ENCODE measurements at places on chromosomes 13 and 19.
A peak's percentile ranks its signal among the peaks of the same experiment; 100 is the strongest.

- DNase-seq = peak; percentile 27
These were observed 1.2 kb downstream of the DAZAP1 start for GRCh38 chr19:1408300-1409203.

GRCh38 chr19:38675611-38676010 is 28.2 kb downstream of the ACTN4 start:
- DNase-seq = no peak

DNA sequence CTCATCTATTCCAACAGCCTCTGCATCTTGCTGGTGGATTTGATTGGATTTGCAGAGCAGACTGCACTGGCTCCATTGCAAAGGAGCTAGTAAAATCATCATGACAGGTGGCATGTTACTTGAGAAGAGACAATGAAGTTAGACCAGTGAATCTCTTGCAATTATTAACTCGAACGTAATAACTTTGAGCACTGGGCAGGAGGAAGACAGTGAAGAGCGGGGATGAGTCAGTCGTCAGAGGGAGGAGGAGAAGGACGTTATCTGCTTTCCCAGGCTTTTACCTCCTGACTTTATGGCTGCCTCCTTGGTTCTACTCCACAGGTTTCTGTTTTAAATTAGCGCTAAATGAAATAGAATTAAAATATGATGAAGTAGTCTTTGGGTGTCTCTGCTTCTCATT is 257.8 kb upstream of the IPO5 start:
- no peak for DNase-seq

GRCh38 chr13:49304763-49305700 is 57.3 kb downstream of the CDADC1 start:
- no peak for DNase-seq

DNA sequence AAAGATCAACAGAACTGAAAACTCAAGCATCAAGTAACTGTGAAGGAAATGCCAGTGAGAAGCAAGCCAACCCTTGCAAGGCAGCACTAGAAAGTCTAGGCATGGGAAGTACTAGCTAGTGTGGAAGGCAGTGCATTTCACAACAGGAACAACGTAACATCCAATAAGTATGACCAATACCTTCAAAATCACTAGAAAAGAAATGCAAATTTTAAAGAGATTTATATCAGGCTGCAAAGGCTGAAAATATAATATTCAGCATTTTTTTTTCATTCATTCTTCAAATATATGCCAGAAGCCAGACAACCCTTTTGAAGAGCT is 121.9 kb downstream of the DLEU7 start:
- DNase-seq = no peak

DNA sequence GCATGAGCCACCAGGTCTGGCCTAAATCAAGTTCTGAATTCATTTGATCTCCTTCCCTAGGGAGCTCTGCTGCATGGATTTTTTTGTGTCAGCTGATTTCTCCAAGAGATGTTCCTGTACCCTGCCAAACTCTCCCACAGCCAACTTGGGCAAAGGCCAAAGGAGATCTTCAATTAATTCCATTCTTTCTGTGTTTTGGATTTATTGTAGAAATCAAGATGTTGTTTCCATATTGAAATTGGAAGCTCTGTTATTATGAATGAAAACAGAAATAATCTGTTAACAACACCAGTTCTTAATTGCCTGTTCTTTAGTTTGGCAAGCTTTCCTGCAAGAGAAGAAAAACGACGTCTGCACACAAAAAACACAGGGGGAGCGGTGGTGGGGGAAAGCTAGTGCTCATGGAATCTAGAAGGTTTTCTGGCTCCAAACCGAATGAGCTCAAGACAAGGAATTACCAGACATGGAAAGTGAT is 86.5 kb upstream of the ABCC4 start:
- no peak for DNase-seq

GRCh38 chr19:35419046-35419445 is 29.0 kb upstream of the FFAR2 start:
- DNase-seq = no peak

DNA sequence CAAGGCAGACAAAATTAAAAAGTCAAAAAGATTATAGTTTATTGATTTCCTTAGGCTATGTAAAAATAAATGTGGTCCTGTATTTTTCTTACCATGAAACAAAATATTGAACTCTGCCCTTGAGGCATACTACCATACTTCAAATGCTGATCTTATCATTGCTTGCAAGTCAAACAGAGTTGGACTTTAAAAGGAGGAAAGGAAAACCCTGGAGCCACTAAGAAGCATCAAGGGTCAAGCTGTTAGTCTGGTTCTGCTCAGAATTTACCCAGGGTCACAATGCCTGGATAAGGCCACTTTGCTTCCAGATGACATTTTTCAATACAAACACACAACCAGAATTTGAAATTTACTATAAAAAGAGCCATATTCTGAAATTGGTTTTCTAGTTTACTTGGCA is 2.2 kb upstream of the FREM2 start:
- no peak for DNase-seq

GRCh38 chr13:106488076-106488475 is 47.4 kb downstream of the EFNB2 start:
- no peak for DNase-seq

DNA sequence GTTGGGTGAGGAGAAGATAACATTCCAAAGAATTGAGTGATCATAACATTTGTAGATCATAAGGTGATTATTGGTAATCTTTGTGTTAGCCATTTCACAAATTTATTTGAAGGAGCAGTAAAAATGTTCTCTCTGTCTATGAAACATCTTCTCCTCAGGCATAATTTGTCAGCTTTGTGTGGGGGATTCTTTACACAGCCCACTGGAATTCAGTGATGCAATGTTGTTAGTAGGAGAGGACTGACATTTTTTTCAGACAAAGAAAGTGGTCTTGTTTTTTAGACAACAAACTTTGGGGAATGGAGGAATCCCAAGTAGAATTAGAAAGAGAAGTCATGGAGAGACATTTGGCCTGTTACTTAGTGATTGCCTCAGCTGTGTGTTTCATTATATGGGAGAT is 100.3 kb downstream of the ITGBL1 start:
- DNase-seq = no peak

DNA sequence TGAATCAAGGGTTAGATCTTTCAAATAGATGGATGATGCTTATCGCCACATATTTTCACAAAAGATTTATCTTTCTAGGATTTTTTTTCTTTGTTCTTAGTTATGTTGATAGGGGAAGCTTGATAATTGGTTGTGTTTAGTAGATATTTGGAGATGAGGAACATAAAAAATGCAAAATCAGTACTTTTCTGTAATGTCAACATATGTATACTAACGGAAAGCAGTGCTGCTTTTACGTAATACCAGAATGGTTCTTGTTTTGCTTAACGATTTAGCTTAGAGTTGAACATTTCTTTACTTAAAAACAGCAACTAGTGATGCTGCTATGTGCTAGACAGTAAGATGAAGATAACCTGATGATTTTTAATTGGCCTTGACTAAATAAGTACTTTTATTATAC is 3.0 kb downstream of the ZMYM2 start:
- no peak for DNase-seq

- DNase-seq = no peak
These were observed 140.3 kb downstream of the DCT start for GRCh38 chr13:94339116-94339687.

GRCh38 chr13:110379905-110380341 is 72.8 kb downstream of the COL4A2 start:
- no peak for DNase-seq

- DNase-seq = no peak
These were observed 1244.2 kb downstream of the DIAPH3 start for GRCh38 chr13:58919551-58919950.

DNA sequence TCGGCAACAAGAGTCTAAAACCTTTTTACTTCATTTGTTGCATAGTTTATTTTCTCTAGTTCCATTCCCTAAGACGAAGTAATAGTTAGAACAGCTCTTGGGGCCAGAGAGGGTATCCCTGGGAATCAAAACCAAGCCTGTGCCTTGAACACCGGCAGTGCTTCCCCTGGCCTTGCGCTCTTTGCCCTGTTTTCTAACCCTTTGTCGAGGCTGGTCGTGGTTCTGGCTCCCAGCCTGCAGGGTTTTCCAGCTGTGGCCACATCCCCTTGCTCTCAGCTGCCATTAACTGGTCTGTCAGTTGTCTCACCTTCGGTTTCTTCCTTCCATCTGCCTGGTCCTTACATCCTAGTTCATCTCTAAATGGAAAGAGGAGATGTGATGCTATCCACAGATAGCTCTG is 61.0 kb downstream of the HSPH1 start:
- no peak for DNase-seq

- DNase-seq = no peak
These were observed 884.3 kb upstream of the PCDH20 start for GRCh38 chr13:62299988-62300387.

DNA sequence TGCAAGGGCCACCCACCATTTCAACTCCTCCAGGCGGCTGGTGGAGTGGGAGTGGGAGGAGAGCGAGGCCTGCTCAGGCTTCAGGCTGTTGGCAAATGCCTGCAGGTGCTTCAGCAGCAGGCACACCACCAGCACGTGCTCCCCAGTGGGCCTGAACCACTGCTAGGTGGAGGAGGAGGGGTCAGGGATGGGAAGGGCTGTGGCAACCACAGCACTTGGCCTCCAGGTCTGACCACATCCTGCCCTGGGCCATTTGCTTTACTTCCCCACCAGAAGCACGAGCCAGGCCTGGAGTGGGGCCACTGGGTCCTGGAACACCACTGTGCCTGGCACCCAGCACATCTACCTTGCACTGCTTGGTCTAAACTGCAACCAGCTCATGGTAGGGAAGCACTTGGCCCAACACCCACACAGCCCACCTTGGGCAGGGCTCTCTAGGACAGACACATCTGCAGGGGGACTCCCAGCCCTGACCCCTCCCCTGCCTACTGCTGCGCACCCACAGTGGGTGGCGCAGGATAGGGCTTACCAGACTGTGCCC is 26.2 kb downstream of the TUBA3C start:
- DNase-seq = no peak

DNA sequence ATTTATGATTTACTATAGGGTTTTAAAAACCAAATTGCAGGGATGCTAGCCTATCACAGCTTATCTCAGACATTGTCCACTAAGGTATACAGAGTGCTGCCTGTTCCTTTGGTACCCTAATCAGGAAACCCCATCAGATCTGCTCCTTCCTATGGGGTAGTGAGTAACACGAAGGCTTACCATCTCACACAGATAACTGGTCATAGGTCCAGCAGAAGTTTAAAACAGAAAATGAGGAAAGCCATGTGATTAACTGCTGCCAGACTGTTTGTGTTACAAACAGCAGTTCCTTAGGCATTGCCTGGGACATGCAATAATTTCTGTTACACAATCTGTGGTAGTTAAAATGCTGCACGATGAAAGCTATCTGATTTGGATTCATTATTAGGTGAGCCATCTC is 53.5 kb upstream of the ALOX5AP start:
- no peak for DNase-seq

DNA sequence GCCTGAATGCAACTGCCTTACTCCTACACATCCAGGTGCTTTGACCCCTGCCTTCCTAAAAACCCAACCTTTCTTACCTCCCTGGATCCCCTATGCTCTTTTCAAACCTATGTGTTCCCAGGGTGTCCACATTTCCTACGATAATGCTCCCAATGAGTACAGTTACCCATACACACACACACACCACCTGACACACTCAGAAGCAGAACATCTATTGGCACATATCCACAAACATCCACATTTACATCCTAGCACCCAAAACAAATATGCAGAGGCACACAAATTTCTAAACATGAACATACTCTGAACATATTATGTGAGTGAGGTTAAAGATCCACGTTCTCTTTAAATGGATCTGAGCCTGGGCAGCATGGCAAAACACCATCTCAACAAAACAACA is 22.4 kb upstream of the PLAUR start:
- no peak for DNase-seq

DNA sequence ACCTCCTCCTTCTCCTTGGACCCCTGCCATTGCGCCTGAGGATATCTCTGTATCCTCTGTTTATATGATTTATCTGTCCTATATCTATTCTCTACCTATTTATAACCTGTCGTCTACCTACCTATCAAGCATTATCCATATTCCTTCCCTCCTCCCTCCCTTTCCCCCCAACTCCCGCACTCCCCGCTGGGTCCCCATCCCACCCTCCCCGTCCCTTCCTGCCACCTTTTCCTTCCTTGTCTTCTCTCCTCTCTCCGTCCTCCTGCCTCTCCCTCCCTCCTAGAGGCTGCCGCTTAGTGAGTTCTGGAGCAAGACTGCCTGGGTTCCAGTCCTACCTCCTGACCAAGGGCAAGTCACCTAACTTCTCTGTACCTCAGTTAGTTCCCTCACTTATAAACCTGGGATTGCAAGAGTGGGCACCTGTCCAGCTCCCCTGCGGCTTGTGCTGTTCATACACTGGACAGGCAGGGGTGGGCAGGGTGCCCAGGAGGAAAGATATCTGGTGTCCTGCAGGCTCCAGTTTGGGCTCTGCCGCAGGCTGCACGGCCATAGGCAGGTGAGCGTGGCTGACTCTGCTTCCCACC is 16.1 kb downstream of the TTYH1 start:
- DNase-seq = no peak

- DNase-seq = no peak
These were observed 11.9 kb upstream of the GARIN5A start for GRCh38 chr19:50488389-50489194.

- no peak for DNase-seq
These were observed 44.3 kb downstream of the NDFIP2 start for GRCh38 chr13:79525064-79525857.

DNA sequence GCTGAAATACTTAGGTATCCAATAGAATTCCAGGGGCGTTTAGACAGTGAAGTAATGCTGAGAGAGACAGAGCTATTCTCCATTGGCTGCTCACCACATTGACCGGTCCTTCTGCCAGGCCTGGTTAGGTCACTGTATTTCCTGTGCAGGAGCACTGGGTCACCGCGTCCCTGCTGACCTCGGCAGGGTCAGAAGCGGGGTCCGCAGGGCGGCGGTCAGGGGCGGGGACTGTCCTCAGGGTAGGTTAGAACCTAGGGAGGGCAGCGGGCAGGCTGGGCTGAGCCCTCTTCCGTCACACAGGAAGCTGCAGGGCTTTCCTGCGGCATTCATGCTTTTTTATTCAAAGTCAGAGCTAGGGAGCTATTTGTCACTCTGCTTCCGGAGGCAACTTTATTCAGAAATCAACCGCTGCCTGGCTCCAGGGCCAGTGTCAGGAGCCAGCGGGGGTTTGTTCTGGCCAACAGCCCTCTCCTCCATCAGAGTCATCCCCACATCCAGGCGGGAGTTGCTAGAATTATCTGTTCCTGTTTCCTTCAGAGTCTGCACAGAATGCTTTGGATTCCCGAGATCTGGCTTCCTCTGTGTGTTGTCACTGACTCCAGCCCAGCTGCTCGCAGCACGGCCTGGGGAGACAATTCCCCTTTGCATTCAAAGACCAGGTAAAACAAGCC is 81.2 kb upstream of the WASF3 start:
- DNase-seq = no peak

GRCh38 chr19:22945560-22945959 is 57.4 kb downstream of the ZNF728 start:
- DNase-seq = no peak

DNA sequence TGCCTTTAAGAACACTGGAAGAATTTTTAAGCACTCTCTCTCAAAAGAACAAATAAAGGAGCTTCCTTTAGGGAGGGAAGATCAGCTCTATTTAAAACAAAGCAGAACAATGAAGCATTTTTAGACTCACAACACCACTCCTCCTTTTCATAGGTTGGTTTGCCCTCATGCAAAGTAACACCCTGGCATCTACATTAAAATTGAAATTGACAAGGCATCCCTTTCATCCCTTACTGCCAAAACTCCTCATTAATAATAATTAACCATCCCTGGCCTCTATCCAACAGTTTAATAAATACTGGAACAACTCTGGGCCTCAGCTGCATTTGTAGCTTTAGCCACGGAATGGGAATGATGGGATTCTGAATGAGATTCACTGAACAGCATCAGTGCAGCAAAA is 929.1 kb downstream of the PCDH9 start:
- DNase-seq = no peak

Measured in stimulated activated CD8-positive, alpha-beta memory T cell treated with anti-CD3 and anti-CD28 coated beads, Interleukin-4, amount 100 ng/mL, for 1 hour (primary cell).